ENCODE measurements at places on chromosomes 4 and X.

- no peak for DNase-seq
Observed at GRCh38 chr4:88809576-88810219, 112.1 kb upstream of the NAP1L5 start.

DNA sequence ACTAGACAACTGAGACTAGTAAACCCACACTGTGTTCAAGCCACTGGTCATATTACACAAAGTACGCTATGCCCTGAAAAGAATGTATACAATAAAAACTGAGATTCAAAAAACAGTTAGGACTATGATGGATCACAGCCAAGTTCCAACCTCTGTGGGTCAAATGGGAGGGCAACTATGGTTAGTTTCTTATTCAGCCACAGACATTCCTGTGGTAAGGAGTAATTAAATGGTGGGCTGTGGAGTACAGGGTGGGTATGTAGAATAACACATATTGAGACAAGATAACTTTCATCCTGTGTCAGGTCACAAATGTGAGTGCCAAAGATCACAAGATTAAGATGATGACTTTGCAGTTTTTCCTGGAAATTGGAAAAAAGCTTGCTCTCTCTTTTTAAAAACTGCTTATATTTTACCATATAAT, 167.2 kb downstream of the NPNT start:
- DNase-seq, result no peak

DNA sequence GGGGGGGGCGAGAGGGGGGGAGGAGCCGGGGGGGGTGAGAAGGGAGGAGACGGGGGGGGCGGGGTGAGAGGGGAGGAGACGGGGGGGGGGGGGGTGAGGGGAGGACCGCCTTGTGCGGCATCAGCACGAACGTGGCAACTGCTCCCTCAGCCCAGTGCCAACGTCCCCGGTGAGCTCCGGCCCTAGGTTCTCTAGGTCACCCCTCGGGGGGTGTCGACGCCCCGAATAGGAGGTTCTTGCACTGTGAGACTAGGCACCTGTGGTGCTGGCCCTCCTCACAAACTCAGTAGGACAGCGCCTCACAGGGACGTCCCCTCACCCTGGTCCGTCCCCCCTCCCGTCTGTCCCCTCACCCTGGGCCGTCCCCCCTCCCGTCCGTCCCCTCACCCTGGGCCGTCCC, 21.5 kb upstream of the GTPBP6 start:
- DNase-seq, result no peak

DNA sequence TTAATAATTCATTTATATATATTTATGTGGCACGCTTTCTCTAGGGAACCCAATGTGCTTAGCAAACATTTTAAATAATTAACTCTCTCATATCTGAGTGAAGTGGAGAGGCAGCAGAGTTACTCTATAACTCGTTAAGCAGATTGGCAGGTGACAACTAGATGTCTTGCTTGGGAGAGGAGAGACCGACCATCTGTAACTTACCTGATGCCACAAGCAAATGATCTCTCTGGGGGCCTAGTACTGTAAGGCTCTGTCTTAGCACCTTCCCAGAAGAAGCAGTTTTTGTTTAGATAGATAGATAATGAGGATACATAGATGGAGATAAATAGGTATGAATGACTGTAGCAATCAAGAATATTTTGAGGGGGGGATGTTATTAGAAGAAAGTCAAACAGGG, 11.9 kb upstream of the SEL1L3 start:
- no peak for DNase-seq

GRCh38 chrX:152917656-152918579, 20.1 kb downstream of the ZNF185 start:
- no peak for DNase-seq

GRCh38 chrX:44156726-44157125, 183.5 kb upstream of the NDP start:
- no peak for DNase-seq

GRCh38 chr4:138229160-138229559, 13.0 kb downstream of the SLC7A11 start:
- no peak for DNase-seq

Measured in stimulated activated CD8-positive, alpha-beta memory T cell treated with anti-CD3 and anti-CD28 coated beads, Interleukin-15, amount 100 ng/mL, for 24 hours (primary cell).